Naive thymus-derived CD4-positive, alpha-beta T cell (primary cell): ENCODE measurements at places on chromosomes 5 and 9. TPM values are rescaled to one million over a fixed set of nuclear protein-coding genes. Genes with fewer than 3 reads are reported as not detected.

DNA sequence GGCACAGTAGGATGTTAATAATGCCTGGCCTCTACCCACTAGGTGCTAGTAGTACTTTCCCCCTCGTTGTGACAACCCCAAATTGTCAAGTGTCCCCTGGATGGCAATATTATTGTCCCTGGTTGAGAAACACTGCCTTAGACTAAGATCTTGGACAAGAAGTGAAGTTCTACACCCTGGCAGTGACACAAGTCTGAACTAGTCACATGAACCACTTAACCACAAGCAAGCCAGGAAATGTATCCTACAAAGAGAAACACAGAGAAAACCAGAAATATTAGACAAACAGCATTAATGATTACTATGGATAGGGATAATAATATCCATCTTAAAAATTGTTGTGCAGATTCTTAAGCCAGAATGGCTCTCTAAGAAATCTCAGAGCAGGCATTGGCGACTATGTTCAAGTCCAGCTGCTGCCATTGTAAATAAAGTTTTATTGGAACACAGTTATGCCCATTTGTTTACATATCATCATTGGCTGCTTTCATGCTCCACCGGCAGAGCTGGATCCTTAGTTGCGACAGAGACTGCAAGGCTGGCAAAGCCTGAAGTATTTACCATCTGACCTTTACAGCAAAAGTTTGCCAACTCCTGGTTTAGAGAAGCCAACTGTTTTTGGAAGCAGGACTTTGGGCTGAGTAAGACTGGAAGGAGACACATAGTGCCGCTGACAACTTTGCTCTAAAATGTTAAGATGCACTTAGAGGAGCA lies 80.8 kb downstream of the NTRK2 start:
- H3K4me1 ChIP-seq = no peaks in the 10 kb centered on the region
- no peak overlapping the region for H3K4me3 ChIP-seq
- no peaks in the 10 kb centered on the region for H3K36me3 ChIP-seq
- DNase-seq = no peak

PCAT7 gene
- total RNA-seq = not detected

- H3K27me3 ChIP-seq = no peaks in the 10 kb centered on the region
- no peaks in the 10 kb centered on the region for H3K36me3 ChIP-seq
- DNase-seq = no peak
- H3K4me3 ChIP-seq = no peak overlapping the region
- H3K4me1 ChIP-seq = no peaks in the 10 kb centered on the region
Observed at GRCh38 chr9:76370396-76371023, 23.7 kb downstream of the RFK start.

- no peaks in the 10 kb centered on the region for H3K36me3 ChIP-seq
- H3K27ac ChIP-seq = no peak overlapping the region
- no peaks in the 10 kb centered on the region for H3K4me1 ChIP-seq
- no peak overlapping the region for H3K4me3 ChIP-seq
- H3K27me3 ChIP-seq = no peaks in the 10 kb centered on the region
Observed at GRCh38 chr5:139155333-139155732, 42.8 kb downstream of the SIL1 start.

DNA sequence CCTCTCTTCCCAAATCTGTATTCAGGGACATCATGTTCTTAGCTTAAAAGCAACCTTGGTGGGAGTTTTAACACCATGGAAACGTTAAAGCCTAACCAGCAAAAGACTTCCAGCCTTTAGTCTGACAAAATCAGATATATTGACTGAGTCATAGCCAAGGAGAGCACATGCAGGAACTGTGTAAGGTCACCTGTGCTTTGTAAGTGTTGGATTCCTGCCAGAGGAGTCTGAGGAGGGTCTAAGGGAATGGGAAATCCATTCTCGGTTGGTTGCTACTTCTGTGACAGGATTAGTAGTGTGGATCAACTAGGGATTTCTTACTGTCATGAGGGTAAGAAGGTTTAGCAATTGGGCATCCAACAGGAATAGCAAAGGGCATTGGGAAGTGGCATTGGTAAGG lies 142.0 kb upstream of the CHD1 start:
- H3K36me3 ChIP-seq = no peaks in the 10 kb centered on the region
- no peaks in the 10 kb centered on the region for H3K27me3 ChIP-seq
- no peak overlapping the region for H3K4me3 ChIP-seq
- no peaks in the 10 kb centered on the region for H3K4me1 ChIP-seq
- DNase-seq = no peak
